ENCODE measurements at places on chromosomes 4 and X.

GRCh38 chr4:78951862-78952472 is 12.7 kb upstream of the PAQR3 start:
- DNase-seq: no peak

DNA sequence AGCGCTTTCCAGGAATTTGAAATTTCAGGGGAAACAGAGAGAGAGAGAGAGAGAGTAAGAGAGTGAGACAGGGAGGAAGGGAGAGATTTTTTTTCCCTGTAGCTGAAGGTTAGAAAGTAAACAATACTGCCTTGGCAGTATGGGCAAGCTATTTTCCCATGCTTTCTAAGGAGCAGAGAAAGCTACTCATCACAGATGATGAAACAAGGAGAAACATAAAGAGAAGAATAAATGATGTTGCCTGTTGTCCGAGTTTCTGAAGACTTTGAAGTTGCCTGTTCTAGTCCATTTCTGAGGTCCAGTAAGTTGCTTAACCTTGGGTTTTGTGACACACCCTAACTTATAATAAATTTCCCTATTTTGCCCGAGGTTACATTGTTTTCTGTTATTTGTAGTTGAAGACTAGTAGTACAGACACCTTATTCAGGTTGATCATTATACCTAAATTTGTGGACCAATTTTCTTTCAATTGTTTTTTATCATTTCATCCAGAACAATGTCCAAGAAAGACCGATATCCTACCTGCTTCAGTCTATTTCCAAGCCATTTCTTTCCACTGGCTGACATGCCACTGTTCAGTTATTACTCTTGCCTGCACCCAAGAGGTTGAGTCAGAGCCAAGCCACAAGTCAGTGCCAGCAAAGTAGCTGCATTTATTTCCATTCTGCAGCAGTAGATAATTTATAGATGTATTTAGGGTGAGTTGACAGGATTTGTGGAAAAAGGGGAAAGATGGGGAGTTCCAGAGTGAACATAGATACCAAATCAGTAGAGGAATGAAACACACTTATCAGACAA is 49.7 kb upstream of the SLC16A2 start:
- DNase-seq: no peak

- no peak for DNase-seq
These were observed 82.3 kb upstream of the ADRA2C start for GRCh38 chr4:3683744-3684421.

DNA sequence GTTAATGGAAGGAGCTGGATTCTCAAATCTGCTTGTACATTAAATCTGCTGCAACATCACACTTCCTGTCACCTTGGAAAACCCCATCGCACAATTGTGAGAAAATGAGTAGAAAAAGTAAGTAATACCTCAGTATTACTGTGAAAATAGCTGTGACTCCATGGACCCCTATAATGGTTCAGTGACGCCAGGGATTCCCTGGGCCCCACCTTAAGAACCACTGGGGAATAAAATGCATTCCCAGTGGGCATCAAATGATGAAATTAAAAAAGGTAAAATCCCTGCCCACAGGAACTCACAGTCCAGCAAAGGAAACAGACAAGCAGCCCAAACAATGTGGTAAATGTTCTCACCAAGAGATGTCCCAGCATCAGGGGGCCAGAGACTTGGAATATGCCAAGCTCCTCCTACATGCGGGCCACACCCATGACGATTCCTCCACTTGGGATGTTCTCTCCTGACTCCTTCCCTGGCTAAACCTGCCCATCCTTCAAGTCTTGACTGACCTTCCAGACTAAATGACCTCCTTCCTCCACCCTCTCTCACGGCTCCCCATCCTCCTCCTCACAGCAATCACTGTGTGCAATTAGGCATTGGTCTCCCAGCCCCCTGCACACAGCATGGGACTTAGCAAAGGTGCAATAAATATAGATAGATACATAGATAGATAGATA is 2.6 kb downstream of the EVC2 start:
- DNase-seq: no peak

DNA sequence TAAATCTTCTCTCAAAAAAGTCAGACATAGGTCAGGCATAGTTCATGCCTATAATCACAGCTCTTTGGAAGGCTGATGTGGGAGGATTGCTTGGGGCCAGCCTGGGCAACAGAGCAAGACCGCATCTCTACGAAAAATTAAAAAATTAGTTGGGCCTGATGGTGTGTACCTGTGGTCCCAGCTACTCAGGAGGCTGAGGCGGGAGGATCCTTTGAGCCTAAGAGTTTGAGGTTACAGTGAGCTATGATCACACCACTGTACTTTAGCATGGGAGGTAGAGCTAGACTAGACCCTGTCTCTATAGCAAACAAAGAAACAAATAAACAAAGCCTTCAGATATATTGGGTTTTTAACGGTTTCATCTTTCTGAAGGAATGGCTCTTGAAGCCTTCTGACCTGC is 62.2 kb downstream of the DIPK2B start:
- DNase-seq: no peak

GRCh38 chrX:13933851-13934250 is 95.8 kb downstream of the GEMIN8 start:
- DNase-seq: no peak

DNA sequence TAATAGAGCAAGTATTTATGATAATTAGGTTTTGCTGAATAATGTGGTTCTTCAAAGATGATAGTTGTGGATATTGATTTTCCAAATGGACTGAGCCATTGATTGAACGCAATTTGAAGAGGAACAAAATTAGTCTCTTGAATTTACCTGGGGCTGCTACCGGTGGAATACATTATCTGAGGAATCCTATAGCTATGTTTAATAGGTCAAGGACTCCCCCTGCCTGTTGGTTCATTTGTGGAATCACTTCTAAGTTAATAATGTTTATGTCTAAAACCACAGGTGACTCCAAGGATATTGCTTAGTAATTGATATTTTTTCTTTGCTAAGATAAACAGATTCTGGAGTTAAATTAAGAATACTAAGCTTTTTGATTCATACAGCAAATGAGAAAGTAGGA is 576.0 kb upstream of the PABPC4L start:
- DNase-seq: no peak

GRCh38 chr4:139028191-139028661 is 12.6 kb downstream of the NOCT start:
- no peak for DNase-seq

- no peak for DNase-seq
These were observed 642.1 kb downstream of the CCSER1 start for GRCh38 chr4:90769251-90769650.

DNA sequence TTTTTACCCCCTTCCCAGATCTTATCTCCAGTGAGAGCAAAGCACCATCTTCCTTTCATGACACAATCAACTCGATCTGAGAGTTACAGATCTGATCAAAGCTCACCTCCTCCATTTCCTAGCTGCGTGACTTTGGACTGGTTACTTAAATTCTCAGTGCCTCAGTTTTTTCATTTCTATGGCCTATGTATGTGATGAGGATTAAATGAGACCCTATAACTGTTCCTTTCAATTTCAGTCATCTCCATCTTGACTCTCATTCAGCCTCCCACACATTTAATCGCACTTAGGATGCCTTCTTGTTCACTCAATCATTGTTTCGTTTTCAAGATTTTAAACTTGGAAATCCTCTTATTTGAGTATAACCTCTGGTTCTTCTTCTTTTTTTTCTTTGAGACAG is 20.1 kb upstream of the CXCR3 start:
- no peak for DNase-seq

DNA sequence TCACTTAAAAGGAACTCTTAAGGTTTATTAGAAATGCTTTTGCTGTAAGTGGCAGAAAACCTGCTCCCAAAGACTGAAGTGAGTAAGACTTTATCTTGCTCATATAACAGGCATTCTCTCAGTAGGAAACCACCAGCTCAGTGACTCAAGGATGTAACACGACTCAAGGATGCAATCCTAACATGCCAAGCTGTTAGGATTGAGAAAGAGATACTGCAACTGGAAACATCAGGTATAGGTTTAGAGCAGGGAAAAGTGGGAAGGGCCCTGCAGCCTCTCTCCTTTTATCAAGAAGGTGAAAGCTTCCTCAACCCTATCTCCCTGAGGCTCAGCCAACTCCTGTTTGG is 11.9 kb upstream of the SLC9A7 start:
- DNase-seq: no peak

DNA sequence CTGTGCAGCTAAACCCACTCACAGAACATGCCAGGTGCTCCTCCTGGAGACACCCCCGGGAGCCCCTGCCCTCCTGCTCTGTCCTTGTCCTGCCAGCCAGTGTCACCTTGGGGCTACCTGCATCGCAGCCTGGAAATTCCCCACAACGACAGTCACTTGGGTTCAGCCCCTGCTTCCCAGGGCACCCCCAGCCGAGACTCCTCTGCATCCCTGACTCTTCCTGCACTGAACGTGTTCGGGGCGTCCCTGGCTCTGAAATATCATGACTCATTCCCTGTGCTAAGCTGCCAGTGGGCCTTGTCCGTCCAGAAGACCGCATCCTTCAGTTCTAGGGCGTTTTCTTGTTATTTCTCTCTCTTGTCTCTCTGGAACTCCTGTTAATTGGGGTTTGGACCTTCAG is 5.8 kb downstream of the CFAP99 start:
- no peak for DNase-seq

All from colonic mucosa (tissue), 4 donors.